Activated T-helper 1 cell treated with anti-CD3 and anti-CD28 coated beads, Interleukin-12 subunit alpha, Interleukin-12 subunit beta, Interleukin-2, Interleukin-4 antibody, amounts not matched to agents 30 ng/mL and 10 ng/mL and 1 ng/mL, durations not matched to agents 14 hours and 24 hours and 36 hours (primary cell): ENCODE measurements at places on chromosomes 7 and 10. TPM values are rescaled to one million over a fixed set of nuclear protein-coding genes. Genes with fewer than 3 reads are reported as not detected.

GRCh38 chr10:22704942-22705341 lies 9.4 kb downstream of the PIP4K2A start:
- DNase-seq = no peak

GRCh38 chr10:48701139-48701901 lies 16.6 kb downstream of the WDFY4 start:
- DNase-seq = no peak

DNA sequence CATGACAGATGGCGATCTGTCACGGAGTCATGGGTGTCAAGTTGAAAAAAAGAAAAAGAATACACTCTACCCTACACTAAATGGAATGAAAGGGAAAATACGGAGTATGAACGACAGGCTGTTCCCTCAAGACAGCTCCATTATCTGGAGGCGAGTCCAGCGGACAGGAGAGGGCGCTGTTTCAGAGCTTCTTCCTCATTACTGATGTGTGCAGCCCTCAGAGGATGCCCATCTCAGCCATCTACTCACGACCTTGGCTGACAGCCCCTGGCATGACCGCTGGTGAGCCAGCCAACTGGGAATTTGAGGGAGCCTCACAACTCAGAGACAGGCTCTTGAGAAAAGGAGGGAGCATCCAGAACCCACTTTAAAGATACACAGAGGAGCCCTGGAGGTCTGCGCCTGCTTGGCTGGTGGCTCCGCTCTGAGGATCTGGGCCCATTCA lies 49.6 kb upstream of the SMNDC1 start:
- DNase-seq = peak; percentile 72

DNA sequence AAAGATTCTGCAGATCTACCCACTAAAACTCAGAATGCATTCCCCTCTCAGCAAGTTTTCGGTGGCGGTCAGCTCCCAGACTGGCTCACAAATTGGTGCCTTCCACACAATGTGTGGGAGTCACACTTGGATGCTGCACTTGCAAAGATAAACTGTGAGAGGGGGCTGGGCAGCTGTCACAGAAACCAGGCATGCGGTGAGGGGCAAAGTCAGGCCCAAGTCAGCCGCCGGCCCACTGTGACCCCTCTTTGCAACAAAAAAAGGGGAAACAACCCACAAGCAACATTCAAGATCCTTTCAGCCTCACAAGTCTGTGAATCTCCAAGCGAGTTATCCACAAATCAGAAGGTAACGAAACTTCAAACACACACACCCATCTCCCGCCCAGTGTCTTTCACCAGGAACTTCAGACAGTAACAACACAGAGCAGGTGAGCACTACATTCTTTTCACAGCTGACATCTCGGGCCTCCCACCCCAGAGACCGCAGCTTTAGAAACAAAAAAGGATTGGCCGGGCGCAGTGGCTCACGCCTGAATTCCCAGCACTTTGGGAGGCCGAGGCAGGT lies 32.0 kb downstream of the SNX8 start:
- no peak for DNase-seq

GRCh38 chr7:45217358-45217757 lies 59.8 kb downstream of the RAMP3 start:
- DNase-seq = no peak

DNA sequence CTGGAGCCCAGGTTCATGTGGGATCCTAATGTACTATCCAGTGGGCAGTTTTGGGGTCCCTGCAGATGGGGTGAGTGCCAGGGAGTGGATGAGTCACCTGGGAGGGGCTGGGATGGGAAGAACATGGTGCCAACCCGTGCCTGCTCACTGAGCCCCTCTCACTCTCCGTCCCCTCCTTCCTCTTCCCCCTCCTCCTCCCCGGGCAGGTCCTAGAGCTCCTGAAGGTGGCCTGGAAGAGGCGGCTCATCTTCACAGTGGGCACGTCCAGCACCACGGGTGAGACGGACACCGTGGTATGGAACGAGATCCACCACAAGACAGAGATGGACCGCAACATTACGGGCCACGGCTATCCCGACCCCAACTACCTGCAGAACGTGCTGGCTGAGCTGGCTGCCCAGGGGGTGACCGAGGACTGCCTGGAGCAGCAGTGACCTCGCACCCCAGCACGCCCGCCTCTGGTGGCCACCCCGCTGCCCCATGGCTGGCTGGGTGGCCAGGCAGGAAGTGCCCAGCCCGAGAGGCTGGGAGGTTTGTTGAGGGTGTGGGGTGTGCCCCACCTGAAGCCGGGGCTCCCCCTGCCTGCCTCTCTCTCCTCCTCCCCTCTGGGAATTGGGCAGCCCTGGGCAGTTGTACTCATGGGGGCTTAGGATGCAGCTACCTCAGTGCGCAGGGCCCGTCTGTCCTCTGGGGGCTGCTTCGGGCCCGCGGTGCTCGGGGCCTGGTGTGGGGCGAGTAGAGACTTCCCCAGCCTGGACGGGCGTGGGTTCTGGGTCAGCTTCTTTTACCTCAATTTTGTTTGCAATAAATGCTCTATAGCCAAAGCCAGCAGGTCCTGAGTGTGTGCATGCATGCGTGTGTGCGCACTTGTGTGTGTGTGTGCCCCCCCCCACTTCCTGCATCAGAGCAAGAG lies 4.9 kb upstream of the UPK3B start:
- DNase-seq = no peak

- DNase-seq = no peak
Observed at GRCh38 chr7:130566168-130566897, 74.4 kb downstream of the MEST start.

DNA sequence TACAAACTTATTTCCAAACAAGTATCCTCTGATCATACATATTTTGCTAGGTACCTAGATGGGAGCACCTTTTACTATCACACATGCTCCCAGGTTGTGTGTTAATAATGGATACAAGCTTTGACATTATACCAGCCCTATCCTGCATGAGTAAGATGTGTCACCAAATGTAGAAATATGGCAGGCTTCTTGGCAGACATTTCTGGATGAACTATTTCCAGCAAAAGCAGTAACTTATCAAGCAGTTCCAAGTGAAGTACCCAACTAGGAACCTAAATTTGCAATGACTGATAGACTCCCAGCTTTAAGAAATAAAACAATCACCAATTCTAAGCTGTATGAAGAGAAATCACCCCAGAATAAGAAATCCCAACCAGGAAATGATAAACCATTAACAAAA lies 103.7 kb upstream of the TMEM72 start:
- no peak for DNase-seq

GRCh38 chr7:19000410-19000809 lies 117.0 kb downstream of the TWIST1 start:
- DNase-seq = no peak

- DNase-seq = no peak
Observed at GRCh38 chr7:117588352-117588794, 108.5 kb downstream of the CFTR start.

The SHH gene
- not detected in 2 replicates for total RNA-seq

The BBS9 gene
- total RNA-seq = 3.8 and 6.3 TPM in 2 replicates

The SLC16A12 gene
- total RNA-seq = not detected in 2 replicates

The PDZD7 gene
- 0.47 and 0.54 TPM in 2 replicates for total RNA-seq
